T-cell (primary cell): ENCODE measurements at places on chromosomes 12 and 14.

- no peak overlapping the region for H3K4me3 ChIP-seq
- DNase-seq = no peak
- no peaks in the 10 kb centered on the region for H3K4me1 ChIP-seq
Observed at GRCh38 chr12:20555771-20556170, 139.4 kb upstream of the SLCO1C1 start.

DNA sequence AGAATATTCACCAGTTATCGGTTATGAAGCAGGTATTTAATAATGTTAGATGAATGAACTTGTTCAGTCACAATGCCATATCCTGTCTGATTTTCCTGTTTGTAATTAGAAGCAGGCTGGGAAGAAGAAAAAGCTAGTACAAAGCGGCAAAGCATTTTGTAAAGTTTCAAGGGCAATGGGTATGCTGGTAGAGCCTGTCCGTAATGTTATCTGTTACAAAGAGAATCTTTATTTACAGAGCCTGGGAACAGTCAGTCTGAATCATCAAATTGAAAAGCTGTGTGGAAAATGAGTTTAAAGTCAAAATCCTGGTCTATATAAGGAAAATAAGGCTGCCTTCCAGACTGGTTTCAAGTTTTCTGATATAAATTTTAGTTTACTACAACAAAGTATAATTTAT lies 40.5 kb downstream of the PARP11 start:
- no peak overlapping the region for H3K4me3 ChIP-seq
- H3K36me3 ChIP-seq = peaks cover 16% of the 10 kb centered on the region
- no peak overlapping the region for H3K27ac ChIP-seq
- DNase-seq = no peak
- H3K4me1 ChIP-seq = peaks cover 2% of the 10 kb centered on the region
- no peaks in the 10 kb centered on the region for H3K27me3 ChIP-seq

DNA sequence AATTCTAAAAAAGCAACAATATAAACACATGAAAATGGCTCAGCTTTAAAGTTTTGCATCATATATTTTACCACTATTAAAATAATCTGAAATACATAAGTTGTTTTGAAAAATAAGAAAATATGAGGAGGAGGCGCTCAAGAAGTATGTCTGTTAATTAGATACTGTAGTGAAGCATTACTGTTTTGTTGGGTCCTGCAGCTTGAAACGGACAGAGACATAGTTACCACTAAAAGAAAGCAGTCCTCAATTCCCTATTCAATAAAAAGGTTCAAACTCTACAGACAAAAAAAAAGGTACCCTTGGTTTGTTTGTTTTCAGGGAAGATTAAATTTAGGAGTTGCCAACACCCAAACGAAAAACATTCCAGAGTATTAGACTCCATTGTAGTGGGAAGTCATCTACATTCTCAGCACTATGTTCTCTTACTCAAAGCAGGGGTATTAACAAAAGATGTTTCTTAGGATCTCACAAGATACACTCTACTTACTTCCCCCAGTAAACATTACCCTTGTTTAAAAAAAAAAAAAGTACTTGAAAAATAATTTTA lies 3.0 kb downstream of the PAWR start:
- no peak overlapping the region for H3K27ac ChIP-seq
- H3K27me3 ChIP-seq = peaks cover 26% of the 10 kb centered on the region
- H3K4me3 ChIP-seq = no peak overlapping the region
- no peak for DNase-seq
- H3K36me3 ChIP-seq = no peaks in the 10 kb centered on the region
- H3K4me1 ChIP-seq = peaks cover 19% of the 10 kb centered on the region

DNA sequence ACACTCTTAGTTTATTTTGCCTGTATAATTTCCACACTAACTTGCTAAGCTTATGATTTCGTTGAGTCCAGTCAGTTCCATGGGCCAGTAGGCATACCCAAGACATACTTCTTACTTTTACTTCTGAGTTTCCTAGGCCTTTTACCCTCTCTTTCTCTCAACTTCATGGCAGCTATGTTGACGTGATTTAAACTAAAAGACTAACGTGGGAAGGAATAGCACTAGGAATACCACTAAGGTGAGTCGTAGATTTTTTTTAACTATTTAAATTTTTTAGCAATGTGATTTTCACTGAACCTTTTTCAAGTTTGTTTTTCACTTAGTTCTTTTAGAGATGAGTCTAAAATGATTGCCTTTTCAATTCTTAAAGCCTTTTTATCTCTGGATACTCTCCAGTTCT lies 793.5 kb upstream of the NOVA1 start:
- no peaks in the 10 kb centered on the region for H3K27me3 ChIP-seq
- no peak for DNase-seq
- no peaks in the 10 kb centered on the region for H3K36me3 ChIP-seq
- H3K27ac ChIP-seq = no peak overlapping the region
- no peaks in the 10 kb centered on the region for H3K4me1 ChIP-seq
- H3K4me3 ChIP-seq = no peak overlapping the region

GRCh38 chr12:119363490-119363889 lies 29.0 kb downstream of the CCDC60 start:
- H3K4me1 ChIP-seq = no peaks in the 10 kb centered on the region
- peaks cover 3% of the 10 kb centered on the region for H3K27me3 ChIP-seq
- no peaks in the 10 kb centered on the region for H3K36me3 ChIP-seq
- no peak overlapping the region for H3K4me3 ChIP-seq

GRCh38 chr14:51527073-51527472 lies 124.6 kb upstream of the FRMD6 start:
- no peak overlapping the region for H3K4me3 ChIP-seq
- H3K27me3 ChIP-seq = no peaks in the 10 kb centered on the region
- no peak for DNase-seq
- H3K36me3 ChIP-seq = no peaks in the 10 kb centered on the region
